ENCODE measurements at places on chromosomes 12 and 14. TPM values are rescaled to one million over a fixed set of nuclear protein-coding genes. Genes with fewer than 3 reads are reported as not detected.

DNA sequence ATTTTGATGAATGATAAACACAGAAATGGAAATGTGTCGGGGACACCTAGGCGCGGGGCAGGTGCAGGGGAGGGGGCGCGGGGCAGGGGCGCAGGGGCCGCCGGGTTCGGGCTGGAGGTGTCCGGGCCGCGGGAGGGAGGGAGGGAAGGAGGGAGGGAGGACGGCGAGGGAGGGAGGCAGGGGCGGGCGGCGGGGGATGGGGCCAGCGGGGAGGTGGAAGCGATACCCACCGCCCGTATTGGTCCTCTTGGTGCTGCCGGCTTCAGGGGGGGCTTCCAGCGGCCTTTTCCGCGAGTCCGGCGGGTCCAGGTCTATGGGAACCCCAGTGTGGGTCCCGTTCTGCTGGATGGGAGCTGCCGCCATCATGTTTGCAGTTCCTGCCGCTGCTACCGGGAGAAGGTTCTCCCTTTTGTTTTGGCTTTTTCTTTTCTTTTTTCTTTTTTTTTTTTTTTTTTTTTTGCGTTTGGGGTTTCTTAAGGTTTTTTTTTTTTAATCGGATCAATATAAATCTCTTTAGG lies 703 bp downstream of the NOVA1 start:
- DNase-seq = peak; percentile 65

Gene WIF1
- not detected for total RNA-seq

DNA sequence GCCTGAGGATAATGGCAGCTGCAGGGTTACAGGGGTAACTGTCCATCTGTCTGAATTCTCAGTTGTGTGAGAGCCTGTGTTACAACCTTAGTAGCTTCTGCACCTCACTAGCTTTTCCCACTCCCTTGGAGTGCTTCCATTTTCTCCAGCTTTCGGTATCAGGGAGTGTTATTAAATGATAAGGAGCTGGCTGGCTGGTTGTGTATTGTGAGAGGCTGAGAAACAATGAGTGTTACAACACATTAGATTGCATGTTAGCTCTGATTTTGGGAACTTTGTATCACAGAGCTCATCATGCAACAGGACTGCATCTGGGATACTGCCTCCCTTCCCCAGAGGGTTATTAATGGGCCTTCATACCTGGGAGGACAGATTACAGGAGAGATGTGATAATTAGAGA lies 723.7 kb downstream of the DIO2 start:
- no peak for DNase-seq

DNA sequence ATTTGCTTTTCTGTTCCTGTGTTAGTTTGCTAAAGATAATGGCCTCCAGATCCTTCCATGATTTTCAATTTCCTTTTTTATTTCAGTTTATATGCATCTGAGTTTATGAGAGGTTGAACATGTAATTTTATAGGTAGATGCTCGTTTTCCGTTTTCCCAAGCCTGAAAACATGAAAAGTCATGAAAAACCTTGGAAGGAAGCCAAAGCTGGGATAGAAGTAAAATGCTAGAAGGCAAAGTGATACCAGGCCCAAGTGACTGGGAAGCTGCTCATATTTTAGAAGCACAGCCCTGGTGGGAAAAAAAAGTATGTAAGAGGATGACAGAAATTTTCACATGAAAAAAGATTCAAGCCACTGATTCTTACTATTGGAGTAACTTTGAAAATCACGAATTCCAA lies 290.8 kb downstream of the PRKD1 start:
- DNase-seq = no peak

GRCh38 chr12:116372815-116373214 lies 95.3 kb upstream of the MED13L start:
- no peak for DNase-seq

DNA sequence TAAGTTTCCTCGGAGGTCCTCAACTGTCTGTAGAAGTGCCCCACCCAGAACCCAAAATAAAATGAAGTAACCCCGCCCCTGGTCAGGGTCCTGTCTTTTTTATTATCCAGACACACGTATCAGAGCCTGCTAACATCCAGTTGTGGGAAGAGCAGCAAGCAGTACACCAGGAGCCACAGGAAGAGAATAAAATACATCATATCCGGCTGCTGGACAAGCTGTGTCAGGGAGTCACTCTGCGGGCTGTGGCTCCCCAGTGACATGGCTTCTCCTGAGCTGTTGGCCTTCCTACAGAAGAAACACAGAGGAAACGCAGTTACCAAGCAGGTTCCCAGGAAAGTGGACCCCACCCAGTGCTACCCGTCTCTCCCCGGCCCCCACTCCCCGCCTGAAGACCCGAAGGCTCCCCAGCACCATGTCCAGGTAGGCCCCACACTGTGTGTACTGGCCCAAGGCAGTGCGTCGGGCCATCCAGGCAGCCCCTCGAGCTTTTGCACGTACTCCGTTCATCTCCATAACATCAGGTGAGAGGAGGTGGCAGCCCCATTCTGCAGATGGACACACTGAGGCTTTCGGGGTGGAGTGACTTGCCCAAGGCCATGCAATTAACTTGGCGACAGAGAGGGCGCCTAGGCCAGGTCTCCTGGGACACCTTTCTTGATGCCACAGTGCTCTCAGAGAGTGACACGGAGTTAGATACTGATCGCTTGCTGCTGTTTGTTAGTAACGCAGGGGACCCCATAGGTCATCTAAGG lies 34.3 kb upstream of the DICER1 start:
- no peak for DNase-seq

Gene PAPOLA
- 64.2 TPM for total RNA-seq

Gene DLK1
- 7.2 TPM for total RNA-seq

- no peak for DNase-seq
Observed at GRCh38 chr12:112321245-112321644, 61.0 kb downstream of the HECTD4 start.

DNA sequence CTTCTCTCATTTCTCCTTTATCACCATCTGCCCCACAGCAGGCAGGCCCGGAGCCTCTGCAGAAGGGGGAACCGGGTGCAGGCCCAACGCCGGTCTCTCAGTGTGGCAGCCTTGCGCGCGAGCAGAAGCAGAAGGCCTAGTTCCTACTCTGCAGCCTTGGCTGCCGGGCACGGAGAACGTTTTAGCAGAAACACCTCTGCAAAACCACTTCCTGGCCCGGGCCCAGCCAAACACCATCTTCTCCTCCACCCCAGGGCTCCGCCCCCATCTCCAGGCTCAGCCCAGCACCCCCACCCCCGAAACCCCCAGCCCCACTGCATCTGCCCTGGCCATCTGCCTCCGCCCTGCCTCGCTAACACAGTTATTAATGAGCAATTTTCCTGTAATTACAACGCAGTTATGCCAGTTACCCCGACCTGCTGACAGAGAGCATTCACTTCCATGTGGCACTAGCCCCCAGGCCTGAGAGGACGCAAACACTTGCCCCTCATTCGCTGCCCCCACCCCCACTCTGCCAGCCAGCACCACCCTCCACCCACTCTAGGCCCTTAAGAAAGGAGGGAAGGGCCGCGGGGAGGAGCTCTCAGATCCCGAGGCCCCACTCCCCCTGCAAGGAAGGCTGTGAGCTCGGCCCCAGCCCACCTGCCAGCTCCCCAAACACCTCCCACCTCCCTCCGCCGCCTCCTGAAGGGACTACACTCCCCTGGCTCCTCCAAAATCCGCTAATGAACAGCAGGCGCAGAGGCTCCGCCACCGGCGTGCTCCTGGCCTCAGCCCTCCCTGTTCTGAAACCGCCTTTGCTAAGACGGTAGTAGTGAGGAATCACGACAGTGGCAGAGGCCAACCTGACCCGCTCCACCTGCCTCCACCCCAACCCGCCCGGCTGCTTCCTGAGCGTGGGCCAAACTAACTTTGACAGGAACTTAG lies 44.7 kb upstream of the FBRSL1 start:
- DNase-seq = no peak

GRCh38 chr14:89614009-89614691 lies 197.1 kb upstream of the FOXN3 start:
- no peak for DNase-seq

Gene VWF
- 1,026 TPM for total RNA-seq

Gene ATF7IP
- 58.2 TPM for total RNA-seq

Gene KIAA0586
- total RNA-seq = 20.1 TPM

DNA sequence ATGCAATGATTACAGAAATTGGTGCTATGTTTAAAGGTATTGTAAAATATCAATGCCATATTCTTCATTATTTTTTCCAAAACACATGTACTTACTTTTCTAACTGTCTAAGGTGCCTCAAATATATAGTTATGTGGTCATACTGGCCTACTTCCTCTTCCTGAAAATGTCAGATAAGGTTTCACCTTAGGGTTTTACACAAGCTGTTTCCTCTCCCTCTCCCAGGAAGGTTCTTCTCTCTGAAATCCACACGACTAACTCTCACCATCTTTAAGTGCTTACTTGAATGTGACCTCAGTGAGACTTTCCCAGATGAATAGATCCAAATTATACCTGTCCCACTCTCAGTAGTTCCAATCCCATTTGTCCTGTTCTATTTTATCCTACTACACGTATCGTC lies 11.6 kb upstream of the CLEC4D start:
- no peak for DNase-seq

Gene ARMH4
- 3.8 TPM for total RNA-seq

Gene SSTR1
- 7.2 TPM for total RNA-seq

DNA sequence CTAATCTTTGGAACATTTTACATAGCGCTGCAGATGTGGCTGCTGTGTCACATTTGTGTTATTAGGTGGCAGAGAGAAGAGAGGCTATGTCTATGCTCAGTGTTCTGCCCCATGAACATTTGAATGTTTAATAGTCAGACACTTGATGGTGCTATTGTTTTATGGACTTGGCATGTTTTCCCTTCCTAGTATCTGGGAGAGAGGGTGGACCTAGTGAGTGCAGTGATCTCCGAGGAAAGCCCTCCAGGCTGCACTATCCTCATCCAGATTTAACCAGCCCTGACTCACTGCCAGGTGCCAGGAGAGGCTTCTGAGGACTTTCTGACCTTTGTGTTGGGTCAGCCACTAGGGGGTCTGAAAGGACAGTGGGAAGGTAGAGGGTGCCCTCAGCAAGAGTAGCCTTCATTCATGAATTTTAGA lies 24.3 kb downstream of the ZFC3H1 start:
- DNase-seq = no peak

DNA sequence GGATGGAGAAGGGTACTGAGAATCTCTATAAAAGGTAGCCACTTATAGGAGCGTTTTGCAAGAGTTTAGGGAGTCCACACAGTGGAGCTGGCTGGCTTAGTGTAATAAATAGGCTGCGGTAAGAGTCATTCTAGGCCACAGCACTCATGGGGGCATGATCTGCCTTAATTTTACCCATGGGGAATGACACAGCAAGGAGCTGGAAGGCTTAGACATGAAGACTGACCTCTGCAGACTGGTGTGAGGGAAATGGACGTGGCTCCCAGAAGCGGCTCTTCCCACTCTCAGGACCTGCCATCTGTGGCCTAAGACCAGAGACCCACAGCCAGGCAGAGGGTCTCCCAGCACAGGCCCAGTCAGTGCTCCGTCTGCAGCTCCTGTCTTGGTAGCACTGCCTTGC lies 173.3 kb downstream of the PPM1H start:
- no peak for DNase-seq

Gene RCOR1
- 4.7 TPM for total RNA-seq

DNA sequence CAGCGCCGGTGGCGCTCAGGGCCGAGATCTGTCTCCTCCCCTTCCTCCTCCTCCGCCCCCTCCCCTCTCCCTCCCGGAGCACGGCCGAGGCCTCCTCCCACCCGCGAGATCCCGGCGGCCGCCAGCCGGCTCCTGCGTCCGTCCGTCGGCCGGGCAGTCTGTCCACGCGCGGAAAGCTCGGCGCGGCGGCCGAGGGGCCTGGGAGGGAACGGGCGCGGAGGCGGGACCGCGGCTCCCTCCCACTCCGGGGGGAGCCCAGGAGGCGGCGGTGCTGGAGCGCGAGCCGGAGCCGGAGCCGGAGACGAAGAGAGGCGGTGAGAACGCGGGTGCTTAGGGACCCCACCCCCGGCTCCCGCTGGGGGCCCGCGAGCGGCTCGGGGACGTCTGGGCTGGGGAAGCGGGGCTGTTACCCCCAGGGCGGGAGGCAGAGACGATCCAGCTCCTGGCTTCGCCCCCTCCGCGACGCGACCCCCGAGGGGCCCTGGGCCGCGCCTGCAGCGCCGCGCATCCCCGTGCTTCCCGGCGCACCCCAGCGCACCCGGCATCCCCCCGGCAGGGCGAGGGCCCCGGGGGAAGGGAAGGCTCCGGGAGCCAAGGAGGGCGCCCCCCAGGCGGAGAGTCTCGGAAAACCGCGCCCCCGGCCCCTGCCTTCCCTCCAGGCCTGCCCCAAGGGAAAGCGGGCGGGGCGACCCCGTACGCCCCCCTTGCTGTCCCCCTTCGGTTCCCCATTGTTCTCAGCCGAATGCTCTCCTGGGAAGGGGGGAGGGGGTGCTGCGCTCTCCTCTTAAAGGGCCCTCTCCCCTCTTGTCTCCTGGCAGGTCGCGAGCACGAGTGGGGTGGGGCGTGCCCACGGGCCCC lies at the start of gene DTX1:
Gene DTX1, plus strand, starts transcription at position 100 of the 858 bp plus-strand sequence. CDS start 1,463 bp downstream, outside the sequence.
- no peak for DNase-seq

DNA sequence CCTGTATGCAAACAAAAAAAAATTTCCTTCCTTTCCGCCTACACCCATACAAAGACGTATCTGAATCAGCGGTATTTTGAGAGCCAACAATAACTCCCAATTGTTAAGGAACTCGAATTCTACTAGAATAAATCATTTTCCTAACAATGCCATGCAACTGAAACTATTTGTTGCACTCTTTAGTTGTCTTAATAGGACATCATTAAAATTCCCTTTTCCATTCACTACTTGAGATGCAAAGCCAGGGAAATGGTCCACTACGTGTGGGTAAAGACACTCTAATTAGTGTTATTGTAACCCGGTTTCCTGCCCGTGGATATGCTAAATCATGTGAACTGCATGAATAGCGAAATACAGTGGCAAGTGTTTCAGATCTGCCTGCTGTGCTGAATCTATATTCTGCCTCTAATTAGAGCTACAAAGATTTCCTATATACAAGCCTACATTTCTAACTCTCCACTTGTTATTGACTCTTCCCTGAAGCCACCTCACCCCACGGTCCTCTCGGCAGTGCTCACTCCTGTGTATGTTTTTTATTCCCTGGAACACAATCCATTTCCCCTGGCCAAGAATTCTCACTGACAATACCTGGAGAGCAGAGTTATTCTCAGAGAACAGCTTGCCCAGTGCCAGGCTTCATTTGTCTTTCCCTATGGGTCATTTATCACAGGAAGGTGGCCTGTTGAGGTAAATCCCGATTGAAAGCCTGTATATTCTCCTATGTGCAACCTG lies 168.3 kb downstream of the PAWR start:
- DNase-seq = no peak

Gene BCL2L2
- 49.2 TPM for total RNA-seq

DNA sequence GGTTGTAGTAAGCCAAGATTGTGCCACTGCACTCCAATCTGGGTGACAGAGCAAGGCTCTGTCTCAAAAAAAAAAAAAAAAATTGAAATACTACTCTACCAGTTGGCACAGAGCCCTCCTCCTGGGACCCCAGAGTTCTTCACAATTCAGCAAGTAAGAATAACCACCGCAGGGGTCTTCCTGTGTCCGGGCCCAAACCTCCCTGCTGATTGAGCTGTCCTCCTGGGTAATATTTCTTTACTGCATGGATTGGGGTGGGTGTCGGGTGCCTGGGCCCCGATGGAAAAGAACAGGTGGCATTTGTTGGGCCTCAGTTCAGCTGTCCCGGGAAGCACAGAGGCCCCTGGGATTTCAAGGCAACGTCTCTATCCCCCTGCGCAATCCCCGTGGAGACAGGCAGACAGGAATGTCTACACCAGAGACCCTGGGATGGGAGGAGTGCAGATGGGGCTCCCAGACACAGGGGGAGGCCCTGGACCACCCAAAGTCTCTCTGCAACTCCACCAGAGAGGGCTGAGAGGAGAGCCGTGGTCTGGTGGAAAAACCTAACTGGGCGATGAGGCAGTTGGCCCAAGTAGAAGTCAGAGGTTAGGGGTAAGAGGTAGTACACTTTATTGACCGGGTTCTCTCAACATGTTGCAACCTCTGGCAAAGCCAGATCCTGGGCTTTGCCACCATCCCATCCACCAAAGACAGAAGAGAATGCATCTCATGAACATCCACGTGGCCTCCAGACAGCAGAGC lies 32.7 kb upstream of the VPS37B start:
- no peak for DNase-seq

All from ascending aorta (tissue), 2 donors.